ENCODE measurements at places on chromosomes 5 and 9.

- DNase-seq: no peak
These were observed 155.5 kb downstream of the FGF10 start for GRCh38 chr5:44233691-44234090.

- no peak for DNase-seq
These were observed 8.7 kb downstream of the NACC2 start for GRCh38 chr9:136086213-136086881.

- no peak for DNase-seq
These were observed 138.8 kb downstream of the PCSK1 start for GRCh38 chr5:96293966-96294883.

GRCh38 chr5:2388571-2388970, 362.9 kb downstream of the IRX2 start:
- DNase-seq: no peak

- no peak for DNase-seq
These were observed 13.2 kb downstream of the CMYA5 start for GRCh38 chr5:79702606-79703380.

DNA sequence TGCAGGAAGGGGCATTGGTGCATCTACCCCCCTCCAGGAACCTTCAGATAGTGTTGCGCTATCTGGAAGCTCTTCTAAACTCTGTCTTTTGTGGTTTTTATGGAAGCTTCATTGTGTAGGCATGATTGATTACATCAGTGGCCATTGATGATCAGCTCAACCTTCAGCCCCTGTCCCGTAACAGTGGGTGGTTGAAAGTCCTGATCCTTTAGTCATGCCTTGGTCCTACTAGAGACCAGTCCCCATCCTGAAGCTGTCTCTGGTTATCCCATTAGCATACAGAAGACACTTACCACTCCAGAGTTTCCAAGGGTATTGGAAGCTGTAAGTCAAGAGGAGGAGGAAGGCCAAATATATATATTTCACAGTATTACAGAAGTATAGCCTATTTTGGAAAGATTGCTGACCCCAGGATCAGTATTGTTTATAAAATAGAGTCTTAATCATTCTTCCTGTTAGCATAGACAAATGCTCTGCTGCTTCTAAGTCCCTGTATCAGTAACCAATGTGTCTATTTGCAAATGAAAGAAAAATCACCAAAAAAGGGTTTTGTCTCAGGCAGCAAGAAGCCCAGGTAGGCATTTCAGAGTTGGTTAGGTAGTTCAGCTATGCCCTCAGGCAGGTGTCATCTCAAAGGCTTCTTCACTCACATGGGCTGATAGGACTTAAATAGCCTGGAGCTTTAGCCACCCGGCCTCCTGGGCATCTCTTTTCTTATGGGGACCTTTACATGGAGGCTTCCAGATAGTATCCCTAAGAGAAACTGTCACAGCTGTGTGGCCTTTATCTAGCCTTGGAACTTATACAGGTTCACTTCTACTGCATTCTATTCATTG, 41.6 kb downstream of the SPIN1 start:
- DNase-seq: no peak

DNA sequence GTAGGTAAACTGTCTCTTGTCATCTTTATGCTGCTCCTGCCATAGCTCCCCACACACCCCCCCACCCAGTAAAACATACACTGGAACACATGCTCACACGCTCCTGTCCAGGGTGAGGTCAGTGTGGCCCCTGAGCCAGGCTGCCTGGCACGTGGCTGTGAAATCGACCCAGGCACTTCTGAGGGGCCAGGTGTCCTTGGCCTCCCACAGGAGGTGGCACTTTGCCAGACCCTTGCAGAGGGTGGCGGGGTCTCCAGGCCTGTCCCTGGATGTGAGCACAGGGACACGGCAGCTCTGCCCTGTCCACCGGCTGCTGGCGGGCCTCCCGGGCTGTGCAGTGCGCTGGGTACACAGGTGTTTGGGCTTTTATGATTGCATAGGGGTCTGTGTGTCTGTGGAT, 10.0 kb upstream of the CRB2 start:
- DNase-seq: no peak

DNA sequence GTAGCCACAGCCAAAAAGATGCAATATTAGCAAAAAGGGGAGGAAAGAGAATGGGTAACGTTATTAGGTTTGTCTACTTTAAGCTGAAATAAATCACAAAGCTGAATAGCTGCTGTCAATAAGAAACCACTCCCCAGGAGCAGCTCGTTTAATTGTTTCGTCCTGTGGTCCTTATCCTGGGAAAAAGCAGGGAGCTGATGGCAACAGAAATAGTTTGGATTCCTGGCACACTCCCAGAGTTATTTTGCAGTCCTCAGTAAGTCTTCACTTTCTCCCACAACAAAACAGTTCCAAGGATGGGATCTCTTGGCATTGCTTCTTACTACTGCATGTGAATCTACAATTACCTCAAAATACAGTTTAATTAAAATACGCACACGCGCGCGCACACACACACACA, 28.8 kb downstream of the FRMD3 start:
- DNase-seq: no peak

GRCh38 chr5:17381932-17382331, 116.1 kb upstream of the TAF11L2 start:
- DNase-seq: no peak

GRCh38 chr5:149340920-149341319, 4.4 kb upstream of the GRPEL2 start:
- DNase-seq: no peak

- no peak for DNase-seq
These were observed 250.4 kb upstream of the IRX4 start for GRCh38 chr5:2133080-2133479.

- DNase-seq: no peak
These were observed 3.9 kb upstream of the MEF2C start for GRCh38 chr5:88886746-88887341.

GRCh38 chr9:89010056-89010455, 18.8 kb downstream of the S1PR3 start:
- DNase-seq: no peak

GRCh38 chr5:172700365-172701290, 59.6 kb downstream of the NEURL1B start:
- no peak for DNase-seq

DNA sequence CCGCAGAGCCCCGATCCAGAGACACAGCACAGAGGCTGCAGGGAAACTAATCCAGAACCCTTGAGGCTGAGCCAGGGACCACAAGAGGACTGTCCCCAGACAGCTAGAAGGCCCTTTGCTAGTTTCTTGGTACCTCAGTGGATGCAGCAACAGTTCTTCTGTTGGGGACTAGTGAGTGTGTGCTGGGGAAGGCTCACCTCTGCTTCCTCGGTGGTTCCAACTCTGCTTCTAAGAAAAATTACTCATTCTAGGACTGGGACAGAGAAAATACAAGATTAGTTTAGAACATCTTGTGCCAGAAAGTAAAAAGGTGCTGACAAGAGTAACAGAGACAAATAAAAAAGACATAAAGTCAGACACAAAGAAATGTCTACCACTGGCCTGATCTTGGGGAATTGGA, 19.5 kb upstream of the ZNF484 start:
- no peak for DNase-seq

All from H4 (cell line).